Amniotic stem cell (primary cell): ENCODE measurements at places on chromosomes 7 and 10.

GRCh38 chr7:157610671-157611295, 274.0 kb downstream of the DNAJB6 start:
- no peak for DNase-seq

DNA sequence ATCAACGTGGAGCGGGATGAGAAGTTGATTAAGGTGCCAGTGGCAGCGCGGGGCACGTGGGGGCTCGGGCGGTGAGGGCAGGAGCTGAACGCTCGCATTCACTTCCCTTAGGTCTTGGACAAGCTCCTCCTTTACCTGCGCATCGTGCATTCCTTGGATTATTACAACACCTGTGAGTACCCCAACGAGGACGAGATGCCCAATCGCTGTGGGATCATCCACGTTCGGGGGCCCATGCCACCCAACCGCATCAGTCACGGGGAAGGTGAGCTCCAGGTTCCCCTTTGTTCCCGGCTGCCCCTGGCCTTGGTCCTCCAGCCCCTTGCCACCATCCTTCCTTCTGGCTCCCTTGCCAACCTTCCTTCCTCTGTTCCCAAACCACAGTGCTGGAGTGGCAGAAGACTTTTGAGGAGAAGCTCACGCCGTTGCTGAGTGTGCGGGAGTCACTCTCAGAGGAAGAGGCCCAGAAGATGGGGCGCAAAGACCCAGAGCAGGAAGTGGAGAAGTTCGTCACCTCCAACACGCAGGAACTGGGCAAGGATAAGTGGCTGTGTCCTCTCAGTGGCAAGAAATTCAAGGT, 2.5 kb downstream of the UFSP1 start:
- DNase-seq = no peak

GRCh38 chr7:8719102-8719501, 285.7 kb downstream of the NXPH1 start:
- DNase-seq = no peak

DNA sequence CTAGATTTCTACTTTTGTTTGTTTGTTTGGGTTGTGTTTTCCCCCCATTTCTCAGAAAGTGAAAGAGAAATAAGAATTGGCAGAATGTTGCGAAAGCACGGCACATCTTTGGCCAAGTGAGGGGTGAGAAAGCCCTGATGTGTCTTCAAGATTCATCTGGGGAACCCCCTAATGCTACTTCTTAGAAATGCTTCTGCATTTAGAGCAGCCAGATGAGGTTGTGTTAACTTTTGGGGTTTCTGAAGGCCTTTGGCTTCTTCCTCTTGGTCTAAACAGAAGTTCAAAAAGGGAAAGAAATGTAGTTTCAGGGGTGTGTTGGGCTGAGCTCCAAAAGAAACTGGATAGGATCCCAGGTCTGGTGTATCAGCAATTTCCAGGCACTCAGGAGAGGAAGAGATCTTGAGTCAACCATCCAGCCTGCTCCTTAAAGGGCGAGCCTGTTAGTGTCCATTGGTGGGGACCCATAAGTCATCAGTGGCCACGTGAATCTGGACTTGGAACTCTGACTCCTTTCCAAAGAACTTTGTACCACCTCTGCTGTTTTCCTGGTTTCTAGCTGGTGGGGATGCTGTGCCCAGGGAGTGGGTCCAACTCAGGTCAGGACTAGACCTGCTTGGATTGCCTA, 6.5 kb downstream of the DUSP5 start:
- DNase-seq = no peak

DNA sequence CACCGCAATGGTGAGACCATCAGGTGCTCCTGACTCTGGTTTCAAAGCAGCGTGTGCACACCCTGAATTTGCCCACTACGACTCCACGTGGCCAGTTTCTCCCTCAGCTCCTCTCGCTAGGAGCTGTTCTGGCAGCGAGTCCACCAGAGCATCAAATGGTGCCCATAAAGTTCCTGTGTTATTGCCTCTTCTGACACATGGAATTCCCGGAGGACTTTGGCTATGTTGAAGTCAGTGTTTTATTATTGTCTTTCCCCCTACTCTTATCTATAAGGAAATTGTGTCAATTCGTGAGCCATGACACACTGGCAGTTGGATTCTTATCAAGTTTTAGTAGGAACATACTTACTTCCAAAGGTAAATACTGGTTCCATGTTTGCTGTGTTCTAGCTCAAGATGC, 53.9 kb upstream of the NPVF start:
- no peak for DNase-seq

GRCh38 chr10:69895759-69896158, 94.1 kb downstream of the COL13A1 start:
- DNase-seq = no peak

DNA sequence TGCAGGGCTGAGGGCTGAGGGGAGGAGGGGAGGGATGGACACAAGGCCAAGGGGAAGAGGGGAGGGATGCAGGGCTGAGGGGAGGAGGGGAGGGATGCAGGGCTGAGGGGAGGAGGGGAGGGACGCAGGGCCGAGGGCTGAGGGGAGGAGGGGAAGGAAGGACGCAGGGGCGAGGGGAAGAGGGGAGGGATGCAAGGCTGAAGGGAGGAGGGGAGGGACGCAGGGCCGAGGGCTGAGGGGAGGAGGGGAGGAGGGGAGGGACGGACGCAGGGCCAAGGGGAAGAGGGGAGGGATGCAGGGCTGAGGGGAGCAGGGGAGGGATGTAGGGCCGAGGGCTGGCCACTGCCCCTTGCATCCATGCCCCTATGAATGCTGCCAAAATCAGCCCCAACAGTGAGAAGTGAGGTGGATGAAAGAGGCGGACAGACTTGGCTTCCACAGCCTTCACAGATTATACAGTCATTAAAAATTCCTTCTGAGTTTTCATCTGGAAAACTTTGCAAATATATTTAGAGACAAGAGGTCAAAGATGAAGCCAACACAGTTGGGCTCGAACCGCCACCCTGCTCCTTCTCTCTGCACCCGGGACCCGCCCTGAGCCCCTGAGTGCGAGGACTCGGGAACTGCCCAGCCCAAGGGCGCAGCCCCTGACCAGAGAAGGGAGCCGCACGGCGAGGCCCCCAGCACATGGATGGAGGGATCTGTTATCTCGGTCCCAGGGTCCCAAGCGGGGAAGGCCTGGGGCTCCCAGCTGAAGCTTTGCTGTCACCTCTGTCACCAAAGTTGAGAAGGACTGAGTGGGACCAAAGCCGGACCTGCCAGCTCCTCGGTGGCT, 65.8 kb downstream of the DIP2C start:
- no peak for DNase-seq

- DNase-seq = no peak
These were observed 22.3 kb downstream of the MAP3K8 start for GRCh38 chr10:30456266-30456665.

DNA sequence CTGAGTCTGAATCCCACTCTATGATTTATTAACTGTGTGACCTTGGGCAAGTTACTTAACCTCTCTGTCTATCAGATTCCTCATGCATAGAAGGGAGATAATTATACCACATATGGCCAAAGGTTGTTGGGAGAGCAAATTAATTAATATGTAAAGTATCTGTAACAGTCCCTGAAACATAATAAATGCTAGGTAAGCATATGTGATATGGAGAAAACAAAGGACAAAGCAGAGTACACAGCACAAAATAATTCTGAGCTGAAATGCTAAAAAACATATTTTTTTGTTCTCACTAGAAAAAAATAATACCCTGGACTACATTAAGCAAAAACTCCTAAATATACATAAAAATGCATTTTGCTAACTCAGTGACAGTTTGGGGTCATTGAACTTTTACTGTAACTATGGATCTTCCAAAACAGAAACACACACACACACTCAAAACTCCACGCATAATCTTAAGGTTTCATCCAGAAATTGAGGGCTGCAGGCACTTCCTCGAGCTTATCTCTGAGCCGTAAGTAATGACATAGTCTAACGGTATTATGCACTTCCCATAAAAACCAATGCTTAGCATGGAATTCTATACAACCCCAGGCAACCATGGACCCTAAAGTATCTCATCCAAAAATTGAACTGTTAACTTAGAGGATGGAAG, 201.7 kb upstream of the PTN start:
- no peak for DNase-seq

GRCh38 chr10:125551247-125551646, 131.7 kb downstream of the TEX36 start:
- no peak for DNase-seq

- no peak for DNase-seq
These were observed 37.4 kb downstream of the CCDC6 start for GRCh38 chr10:59868696-59869593.

- DNase-seq = no peak
These were observed 18.8 kb downstream of the DNAJC2 start for GRCh38 chr7:103325744-103326143.

- no peak for DNase-seq
These were observed 47.7 kb downstream of the EGFR start for GRCh38 chr7:55066524-55066923.

DNA sequence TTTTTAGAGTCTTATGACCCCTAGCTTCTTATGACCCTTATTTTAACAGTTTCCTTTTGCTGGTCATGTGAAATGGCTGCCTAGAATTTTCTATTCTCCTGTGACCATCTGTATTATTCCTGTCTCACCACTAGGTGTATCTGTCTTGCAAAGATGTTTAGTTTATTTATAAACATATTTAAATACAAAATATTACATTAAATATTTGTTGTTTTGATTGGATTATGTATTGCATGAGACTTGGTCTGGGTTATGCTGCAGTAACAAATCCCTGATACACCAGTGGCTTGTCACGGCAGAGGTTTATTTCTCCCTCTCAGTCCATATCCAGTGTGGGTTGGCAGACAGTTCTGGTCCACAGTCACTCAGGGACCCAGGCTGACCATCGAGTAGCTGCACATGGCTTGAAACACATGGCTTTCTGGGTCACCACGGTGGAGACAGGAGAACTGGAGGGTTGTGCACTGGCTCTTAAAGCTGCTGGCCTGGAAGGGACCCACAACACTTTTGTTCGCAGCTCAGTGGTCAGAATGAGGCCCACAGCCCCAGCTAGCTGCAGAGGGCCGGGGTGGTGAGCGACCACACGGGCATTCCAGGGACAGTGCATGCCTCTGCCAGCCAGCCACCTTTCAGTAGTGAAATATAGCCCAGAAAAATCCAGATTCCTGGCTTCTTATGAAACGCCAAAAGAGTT, 7.4 kb downstream of the RASSF4 start:
- DNase-seq = no peak

GRCh38 chr10:95935429-95935828, 27.7 kb downstream of the CC2D2B start:
- DNase-seq = no peak

DNA sequence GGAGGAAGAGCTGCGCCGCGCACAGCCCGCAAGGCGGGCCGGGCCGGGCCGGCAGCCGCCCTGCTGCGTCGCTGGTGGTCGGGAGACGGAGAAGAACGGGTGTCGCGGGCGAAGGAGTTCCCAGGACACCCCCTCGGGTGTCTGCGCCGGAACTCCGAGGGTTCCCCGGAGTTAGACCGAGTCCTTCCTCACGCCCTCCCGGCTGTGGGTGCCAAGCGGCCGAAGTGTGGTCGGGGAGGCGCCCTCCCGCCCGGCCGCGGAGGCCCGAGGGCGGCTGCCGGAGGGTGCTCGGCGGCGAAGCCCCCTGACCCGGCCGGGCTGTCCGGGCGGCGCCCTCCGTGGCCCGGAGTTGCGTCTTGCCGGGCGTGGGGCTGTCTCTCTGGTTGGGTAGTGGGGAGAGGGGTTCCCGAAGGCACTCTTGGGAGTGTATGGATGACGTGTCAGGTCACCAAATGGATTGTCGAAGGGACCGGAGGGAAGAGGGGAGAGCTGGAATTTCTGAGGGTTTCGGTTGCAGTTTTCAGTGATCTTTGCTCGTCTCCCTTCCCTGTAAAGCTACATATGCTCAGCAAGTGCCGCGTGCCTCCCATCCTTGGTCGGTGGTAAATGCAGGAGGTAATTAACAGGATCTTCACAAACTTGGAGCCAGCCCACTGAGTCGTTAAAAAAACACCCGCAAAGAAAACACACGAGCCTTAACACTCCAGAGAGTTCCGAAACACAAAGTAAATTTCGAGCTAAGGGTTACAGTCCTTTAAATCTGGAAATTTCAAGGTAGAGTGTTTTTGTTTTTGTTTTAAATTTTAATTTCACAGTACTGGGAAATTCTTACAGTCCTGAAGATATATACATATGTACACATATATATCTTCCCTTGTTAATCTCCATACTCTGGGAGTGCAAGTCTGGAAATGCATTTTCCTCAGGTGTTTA, 871 bp downstream of the ST7 start:
- DNase-seq = peak; percentile 60

- DNase-seq = no peak
These were observed 35.5 kb upstream of the ZMIZ2 start for GRCh38 chr7:44713141-44713540.

- DNase-seq = no peak
These were observed 2.1 kb upstream of the PBLD start for GRCh38 chr10:68334672-68335467.

DNA sequence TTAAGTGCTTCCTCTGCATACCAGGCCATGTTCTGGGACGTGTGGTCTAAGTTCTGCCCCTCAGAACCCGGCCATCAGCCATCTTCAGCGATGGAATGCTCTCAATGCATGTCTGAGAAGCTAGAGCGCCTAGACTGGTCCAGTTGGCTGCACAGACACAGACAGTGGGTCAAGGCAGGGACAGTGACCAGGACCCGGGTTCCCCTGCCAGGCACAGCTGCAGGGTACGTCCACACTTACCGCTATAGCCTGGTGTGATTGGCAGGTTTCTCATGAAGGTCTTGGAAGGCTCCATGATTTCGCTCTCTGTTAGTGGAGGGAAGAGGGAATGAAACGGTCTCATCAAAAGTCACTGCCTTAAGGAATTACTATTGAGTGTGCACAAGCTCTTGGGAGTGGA, 47.3 kb downstream of the PNLIPRP2 start:
- no peak for DNase-seq

DNA sequence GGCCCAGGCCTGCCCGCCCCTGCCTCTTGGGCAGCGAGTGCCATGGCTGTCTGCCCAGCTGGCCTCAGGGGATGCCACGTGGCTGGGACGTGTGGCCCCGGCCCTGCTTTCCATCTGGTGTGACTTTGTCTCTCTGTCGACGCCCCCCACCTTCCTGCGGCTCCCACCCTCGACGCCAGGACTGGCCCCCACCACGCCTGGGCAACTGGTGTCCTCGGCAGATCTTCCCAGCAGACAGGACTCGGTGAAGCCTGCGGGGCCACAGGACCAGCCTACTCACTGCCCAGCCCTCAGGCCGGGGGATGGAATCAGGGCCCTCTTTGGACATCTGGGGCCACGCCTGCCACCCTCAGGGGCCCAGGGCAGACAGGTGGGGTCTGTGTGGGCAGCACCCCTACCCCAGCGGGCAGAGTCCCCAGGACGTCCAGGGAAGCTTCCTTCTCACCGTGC, 55.1 kb downstream of the UNCX start:
- no peak for DNase-seq

DNA sequence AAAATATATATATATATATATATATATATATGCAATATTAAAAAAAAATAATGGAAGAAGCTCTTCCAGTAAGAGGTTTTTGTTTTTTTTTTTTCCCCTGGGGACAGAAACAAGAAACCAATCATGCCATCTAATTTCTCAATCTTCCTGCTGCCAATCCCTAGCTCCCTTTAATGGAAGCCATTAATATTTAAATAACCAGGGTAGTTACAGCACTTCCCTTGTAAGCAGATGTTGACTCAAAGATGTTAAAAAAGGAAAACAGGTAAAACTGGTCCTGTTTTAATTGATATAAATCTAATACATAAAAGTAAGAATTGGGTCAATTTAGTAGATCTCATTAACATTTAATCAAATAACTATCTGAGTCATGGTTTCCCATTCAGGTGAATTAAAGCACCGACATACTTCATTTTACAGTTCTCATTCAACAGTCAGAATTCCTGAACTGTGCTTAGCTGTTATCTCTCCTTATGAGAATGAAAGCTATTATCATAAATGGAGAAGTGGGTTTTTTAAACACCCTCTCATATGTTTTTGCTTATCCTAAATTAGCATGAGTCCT, 22.6 kb downstream of the CPVL start:
- no peak for DNase-seq

GRCh38 chr10:111435871-111436270, 359.0 kb downstream of the ADRA2A start:
- DNase-seq = no peak
